ENCODE measurements at places on chromosomes 7 and 10.

GRCh38 chr10:100036850-100037249 lies 27.1 kb upstream of the DNMBP start:
- no peak for DNase-seq

DNA sequence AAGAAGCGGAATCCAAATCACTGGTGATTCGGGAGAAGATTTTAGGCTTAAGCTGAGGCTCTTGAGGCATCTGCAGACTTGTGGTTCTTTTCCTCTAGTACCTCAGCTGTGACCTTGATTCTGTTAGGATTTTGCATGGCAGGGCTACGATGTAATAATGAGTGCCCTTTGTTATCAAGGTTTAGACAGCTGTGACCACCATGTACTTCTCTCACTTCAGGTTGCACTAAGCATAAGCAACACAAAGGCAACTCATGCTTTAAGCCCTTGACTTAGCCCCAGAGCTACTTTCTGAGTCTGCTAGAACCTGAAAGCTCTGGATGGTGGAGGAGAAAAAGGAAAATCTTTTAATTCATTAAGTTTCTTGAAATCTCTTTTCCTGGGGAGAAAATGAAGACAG lies 1052.3 kb upstream of the PHF14 start:
- DNase-seq, result no peak

GRCh38 chr7:140403878-140404564 lies at the start of gene RAB19:
RAB19 (plus strand) TSS chr7:140404058; CDS start chr7:140407647, 3,589 bp downstream.
- peak; percentile 18 for DNase-seq

DNA sequence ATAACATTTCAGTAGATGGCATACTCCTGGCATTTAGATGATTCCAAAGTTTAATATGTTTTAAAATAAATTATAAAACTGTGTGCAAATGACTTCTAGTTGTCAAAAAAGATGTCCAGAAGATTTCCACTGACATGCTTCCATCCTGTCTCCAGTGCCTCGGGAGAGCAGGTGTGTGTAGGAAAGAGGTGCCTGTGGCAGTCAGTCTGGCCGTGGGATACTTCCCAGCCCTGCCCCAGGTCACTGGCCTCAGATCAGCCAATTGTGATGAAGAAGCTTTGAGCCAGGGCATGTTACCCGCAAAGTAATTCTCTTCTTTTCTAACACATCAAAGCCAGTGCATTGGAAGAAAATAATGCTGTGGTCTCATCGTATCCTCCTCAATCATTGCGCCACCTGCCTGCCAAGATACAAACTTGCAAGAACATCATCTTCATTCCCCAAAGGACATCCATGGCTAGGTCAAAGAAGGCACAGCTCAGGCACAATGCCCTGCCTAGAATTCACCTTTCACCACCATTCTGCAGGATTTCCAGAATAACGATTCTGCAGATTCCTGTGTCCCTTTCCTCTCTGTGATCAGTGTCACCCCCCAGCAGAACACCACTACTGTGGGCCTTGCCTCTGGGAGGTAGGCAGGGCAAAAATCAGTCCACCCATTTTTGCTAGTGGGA lies 6.3 kb upstream of the KCNMA1 start:
- DNase-seq, result no peak

GRCh38 chr7:122679813-122680212 lies 19.1 kb downstream of the RNF133 start:
- no peak for DNase-seq

GRCh38 chr10:75658915-75659314 lies 227.5 kb downstream of the LRMDA start:
- no peak for DNase-seq

GRCh38 chr7:24821045-24821753 lies 63.9 kb upstream of the GSDME start:
- DNase-seq, result peak; percentile 62

DNA sequence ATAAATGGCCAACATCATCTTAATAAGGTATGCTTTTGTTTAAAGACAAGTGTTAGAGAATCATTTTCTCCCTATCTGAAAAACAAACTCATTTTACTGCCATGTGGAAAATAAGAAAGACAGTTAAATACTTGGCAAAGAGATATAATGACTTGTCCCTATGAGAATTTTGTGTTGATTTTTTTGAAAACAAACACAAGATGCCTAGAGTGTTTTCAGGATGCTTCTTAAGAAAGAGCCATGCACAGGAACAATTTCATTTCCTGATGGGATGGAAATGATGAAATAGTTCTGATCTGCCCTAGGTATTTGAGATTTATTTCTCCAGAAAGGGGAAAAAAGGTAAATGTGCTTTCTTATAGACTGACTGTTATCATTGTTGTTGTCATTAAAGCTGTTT lies 237.5 kb upstream of the GNAI1 start:
- DNase-seq, result no peak

DNA sequence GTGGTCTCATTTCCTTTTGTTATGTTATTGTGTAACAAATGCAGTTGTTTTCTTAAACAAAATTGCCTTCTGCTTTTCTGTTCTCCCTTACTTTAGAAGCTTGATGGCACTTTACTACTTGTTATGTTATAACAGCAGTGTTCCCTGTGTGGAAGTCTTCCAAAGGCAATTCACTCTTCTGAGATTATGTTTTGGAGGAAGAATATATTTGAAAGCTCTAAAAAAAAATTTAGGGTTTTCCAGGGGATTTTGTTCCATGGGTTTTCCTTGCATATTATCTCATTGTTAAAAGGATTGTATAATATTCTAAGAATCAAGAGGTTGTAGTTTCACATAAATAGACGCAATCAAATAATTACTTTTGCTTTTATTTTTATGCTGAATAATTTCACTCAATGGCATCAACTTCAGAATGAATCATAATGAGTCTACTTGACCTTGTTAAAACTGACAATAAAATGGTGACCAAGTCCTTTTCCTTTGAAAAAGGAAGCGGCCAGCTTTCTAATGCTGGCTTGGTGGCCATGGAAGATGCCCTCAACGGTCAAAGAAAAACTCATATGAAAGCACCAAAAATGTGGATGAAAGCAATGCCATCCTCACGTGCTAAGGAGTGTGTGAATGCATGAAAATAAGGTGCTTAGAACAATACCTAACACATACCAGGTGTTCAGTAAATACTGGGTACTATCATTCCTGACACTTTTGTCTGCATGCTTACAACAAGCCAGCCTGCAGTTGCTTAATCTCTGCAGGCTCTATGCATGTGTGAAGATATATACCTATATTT lies 92.4 kb upstream of the KLF6 start:
- no peak for DNase-seq

DNA sequence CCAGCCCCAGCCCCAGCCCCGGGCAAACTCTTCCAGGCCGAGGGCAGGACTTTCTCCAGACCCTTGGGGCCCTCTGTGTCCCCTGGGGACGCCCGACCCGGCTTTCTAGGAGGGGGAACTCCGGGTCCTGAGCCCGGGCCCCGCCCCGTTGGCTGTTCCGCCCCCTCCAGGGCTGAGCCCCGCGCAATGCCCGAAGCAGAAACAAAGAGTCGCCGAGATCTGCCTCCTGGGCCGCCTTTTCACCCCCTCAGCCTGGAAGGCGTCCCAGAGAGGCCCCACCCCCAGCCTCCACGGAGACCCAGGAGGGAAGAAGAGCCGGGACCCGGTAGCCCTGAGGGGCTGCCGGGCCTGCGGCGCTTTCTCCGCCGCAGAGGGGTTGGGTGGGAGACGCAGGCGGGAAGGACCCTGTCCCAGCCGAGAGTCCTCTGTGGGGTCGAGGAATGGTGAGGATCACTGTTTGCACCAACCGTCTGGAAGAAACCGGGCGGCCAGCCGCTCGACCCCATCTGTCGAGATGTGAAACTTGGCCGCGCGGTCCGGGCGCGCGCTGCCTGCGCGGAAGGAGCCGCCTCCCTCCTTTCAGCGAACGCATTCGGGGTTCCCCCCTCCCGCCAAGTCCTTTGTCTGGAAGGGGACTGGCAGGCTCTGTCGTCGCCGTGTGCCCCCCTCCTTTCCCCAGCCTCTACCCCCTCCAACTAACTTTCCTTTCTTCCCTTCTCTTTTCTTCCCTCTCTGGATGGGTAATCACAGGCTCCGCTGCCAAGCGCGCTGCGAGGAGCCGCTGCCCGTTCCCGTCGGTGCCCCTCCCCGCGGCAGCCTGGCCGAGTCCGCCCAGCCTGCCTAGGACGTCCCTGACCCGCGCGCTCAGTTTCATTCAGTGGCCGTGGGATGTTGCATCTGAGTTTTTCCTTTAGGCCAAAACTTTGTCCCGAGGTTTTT lies 10.2 kb downstream of the EN2 start:
- DNase-seq, result no peak

DNA sequence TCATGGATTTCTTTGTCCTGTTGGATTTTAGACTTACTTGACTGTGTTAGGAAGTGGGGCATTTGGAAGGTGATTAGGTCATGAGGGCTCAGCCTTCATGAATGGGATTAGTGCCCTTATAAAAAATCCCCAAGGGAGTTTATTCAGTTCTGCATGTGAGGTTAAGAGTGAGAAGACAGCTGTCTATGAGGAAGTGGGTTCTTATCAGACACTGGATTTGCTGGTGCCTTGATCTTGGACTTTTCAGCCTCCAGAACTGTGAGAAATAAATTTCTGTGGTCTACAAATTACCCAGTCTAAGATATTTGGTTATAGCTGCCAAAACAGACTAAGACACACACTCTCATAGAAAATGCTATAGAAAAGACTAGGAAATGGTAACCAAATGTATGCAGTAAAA lies 724.7 kb upstream of the FZD8 start:
- no peak for DNase-seq

DNA sequence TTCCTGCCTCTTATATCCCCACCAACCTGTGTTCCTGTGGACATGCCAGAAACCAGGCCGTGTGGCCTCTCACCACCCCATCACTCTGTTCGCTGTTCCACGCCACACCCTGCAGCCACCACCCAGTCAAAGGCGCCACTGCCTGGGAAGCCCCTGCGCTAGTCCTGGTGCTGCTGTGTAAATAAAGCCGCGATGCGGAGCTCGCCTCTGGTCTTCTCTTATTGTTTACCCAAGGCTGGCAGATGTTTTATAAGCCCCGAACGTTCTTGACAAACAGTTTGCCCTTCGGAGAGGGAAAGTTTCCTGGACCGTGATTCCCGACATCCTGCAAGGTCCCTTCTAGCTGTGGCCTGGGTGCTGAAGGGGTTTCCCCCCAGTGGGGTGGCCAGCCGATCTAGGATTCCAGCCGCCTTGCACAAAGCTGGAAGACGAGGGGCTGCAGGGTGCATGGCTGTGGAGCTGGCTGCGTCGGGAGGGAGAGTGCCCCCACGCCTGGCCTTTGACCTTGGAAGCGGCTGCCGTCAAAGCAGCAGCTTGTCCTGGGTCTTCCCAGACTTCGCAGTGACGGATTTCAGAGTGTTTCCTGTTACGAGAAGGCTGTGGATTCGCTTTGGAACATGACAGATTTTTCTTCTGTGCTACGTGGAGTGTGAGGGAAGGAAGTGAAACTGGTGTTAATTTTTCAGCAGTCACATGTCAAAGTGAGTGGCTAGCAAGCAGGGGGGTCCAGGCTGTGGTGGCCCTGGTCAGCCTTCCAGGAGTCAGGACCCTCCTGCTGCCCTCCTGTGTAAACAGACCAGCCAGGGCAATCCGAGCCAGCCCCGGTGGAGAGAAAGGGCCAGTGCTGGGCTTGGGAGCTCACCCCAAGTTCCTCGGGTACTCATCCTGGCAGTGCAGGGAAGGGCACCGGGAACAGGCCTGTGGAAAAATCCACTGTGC lies 61.6 kb downstream of the LHPP start:
- DNase-seq, result no peak

GRCh38 chr7:132123773-132124172 lies 452.5 kb downstream of the PLXNA4 start:
- no peak for DNase-seq

- no peak for DNase-seq
Observed at GRCh38 chr10:91033324-91033950, 112.5 kb upstream of the ANKRD1 start.

GRCh38 chr7:85454904-85455303 lies 268.0 kb upstream of the SEMA3D start:
- no peak for DNase-seq

DNA sequence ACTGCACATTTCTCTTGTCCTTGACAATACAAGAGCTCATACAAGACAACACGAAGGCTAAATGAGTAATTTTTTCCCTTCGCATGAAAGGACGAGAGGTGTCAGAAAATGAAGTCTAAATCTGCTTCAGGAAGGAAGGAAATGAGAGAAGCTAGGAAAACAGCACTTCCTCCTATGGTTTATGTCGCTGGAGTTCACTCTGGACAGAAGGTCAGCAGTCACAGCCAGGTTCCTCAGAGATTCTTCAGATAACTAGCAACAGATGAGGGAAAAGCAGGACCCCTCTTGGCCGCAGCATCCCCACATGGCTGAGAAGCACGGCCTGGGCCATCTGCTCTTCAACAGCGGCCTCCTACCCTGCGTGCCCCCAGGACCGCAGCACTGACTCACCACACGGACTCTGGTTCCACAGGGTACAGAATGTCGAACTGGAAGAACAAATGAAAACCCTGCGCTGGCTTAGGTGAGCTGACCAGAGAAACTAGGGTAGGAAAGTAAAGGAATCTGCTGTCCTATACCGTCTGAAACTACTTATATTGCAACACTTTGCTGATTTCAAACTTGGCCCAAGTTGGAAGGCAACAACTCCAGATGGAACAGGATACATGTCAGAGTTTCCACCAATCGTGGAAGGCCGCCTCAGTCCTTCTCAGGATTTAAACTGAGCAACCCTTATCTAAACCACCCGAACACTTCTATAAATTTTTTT lies 26.3 kb downstream of the DNMBP start:
- DNase-seq, result no peak

DNA sequence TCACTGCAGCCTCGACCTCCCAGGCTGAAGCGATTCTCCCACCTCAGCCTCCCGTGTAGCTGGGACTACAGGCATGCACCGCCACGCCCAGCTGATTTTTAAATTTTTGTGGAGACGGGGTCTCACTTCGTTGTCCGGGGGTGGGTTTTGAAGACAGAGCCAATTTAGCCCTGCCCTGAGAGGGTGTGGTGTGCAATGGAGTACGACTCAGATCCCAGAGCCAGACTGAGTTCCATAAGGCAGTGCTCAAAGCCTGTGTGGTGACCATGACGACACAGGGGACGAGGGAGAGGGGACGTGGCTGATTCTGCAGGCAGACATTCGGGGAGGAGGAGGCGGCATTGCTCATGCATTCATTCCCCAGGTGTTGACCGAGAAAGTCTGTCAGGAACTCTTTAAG lies 72.1 kb downstream of the ZMIZ1 start:
- no peak for DNase-seq

DNA sequence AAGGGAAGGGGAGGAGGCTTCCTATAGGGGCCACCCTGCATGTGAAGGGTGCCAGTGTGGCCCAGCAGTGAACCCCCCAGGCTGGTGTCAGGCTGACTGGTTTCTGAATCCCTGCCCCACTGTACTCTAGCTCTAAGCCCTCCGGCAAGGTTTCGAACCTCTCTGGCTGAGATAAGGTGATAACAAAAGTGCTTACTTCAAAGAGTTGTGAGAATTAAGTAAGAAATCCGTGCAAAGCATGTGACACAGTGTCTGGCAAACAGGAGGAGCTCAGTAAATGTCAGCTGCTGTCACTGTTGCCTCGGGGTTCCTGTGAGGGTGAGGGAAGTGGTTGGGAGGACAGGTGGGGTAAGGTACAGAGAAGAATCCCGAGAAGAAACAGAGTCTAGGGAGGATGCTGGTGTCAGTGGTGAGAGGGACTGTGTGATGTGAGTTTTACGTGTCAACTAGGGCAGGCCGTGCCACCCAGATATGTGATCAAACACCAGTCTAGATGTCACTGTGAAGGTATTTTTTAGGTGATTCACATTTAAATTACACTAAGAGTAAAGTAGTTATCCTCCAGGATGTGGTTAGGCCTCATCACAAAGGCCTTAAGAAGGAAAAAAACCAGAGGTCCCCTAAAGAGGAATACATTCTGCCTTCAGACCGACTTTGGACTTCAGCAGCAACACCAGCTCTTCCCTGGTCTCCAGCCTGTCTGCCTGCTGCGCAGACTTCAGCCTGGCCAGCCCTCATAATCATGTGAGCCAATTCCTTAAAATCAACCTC lies 64.4 kb downstream of the BPGM start:
- peak; percentile 3 for DNase-seq

Measured in stimulated activated CD4-positive, alpha-beta T cell treated with anti-CD3 and anti-CD28 coated beads, Interleukin-15, amount 100 ng/mL, for 1 hour (primary cell).